ENCODE measurements at places on chromosomes 13 and 19. TPM values are rescaled to one million over a fixed set of nuclear protein-coding genes. Genes with fewer than 3 reads are reported as not detected.

DNA sequence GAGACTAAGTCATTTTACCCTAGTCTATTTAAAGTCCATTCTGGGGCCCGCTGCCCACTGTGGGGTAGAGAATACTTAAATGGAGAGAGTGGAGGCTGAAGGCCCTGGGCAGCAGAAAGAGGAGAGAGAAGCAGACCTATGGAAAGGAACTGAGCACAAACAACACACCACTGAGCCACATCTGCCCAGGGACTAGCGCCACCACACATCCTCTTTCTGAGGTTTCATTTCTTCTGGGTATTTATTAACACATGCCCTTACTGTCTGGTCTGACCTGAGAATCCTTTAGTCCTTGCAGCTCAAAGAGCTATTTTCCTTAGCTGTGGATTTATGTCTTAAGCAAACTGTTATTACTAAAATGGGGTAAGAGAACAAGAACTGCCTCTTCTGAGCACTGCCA, 154.0 kb downstream of the NALCN start:
- DNase-seq, result no peak

TMPRSS9 gene
- total RNA-seq, result under 0.01 TPM

MEDAG gene
- 30.6 TPM for total RNA-seq

DNA sequence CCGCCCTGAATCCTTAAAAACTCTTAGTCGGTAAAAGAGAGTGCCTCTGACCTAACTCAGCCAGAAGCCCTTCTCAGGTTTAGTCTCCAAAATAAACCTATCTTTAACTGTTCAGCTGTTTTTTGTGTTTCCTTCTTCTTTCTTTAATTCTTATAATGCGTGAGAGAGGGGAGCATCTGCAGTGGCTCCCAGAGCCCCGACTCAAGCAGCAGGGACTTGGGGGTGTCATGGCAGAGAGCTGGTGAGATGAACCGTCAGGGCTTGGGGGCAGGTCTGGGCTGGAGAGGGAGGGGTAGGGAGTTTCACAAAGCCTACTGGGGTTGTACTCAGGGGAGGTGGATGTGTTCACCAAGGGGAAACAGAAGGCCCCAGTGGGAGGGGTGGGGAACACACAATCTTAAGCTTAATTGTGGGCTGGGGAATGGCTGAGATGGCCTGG, 16.8 kb upstream of the SIGLEC6 start:
- DNase-seq, result peak; percentile 1

DNA sequence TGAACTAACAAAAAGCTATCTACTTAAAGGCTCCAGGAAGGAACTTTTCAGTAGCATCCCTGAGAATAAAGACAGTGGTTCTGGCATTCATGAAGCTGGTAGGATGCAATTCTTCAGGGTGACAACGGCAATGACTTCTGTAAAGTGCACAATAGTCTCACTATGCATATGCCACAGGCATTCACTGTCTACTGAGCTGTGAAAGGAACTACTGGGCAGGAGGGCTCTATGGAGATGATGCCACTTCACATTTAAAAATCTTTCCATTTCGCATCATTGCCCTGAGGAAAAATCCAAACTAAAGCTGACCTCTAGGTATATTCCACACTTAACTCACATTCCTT, 2020.6 kb upstream of the PCDH20 start:
- DNase-seq, result no peak

- peak; percentile 67 for DNase-seq
These were observed 100.5 kb downstream of the FLT1 start for GRCh38 chr13:28394422-28394821.

DNA sequence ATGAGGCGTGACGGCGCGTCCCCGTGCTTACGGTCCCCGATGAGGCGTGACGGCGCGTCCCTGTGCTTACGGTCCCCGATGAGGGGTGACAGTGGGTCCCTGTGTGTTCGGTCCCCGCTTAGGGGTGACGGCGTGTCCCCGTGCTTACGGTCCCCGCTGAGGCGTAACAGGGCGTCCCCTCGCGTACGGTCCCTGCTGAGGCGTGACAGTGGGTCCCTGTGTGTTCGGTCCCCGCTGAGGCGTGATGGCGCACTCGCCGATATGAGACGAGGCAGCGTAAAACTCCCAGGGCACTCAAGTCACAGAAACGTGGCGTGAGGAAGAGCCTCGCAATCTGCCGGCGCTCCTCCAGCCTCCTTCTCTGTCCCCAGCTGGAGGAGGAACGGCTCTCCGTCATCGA, 20.9 kb downstream of the CFAP97D2 start:
- no peak for DNase-seq

- DNase-seq, result peak; percentile 43
These were observed 14.5 kb downstream of the PPFIA3 start for GRCh38 chr19:49133621-49134454.

DNA sequence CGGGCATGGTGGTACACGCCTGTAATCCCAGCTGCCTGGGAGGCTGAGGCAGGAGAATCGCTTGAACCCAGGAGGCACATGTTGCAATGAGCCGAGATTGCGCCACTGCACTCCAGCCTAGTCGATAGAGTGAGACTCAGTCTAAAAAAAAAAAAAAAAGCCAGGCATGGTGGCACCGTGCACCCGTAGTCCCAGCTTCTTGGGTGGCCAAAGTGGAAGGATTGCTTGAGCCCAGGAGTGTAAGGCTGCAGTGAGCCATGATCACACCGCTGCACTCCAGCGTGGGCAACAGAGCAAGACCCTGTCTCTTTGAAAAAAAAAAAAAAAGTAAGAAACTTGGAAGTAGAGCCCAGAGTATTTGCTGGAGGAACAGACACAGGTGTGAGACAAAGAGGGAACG, 27.7 kb downstream of the CCDC8 start:
- DNase-seq, result no peak

- DNase-seq, result no peak
These were observed 3.2 kb upstream of the MAP2K7 start for GRCh38 chr19:7900401-7900870.

DNA sequence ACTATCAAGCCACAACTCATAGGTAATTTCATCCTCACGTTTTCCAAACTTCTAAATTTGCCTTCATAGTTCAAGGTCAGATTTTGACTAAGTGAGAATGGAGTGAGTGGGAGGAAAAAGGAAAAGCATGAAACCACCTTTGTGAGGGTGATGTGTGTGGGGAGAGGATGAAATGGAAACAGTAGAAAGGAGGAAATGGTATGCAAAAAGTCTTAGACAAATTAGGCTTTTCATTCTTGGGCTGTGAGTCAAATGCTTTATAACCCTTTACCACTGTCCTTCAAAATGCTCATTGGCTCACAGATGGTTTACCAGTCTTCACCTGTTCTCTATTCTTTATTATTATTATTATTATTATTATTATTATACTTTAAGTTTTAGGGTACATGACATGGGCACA, 127.2 kb downstream of the RAP2A start:
- DNase-seq, result no peak

GRCh38 chr13:109131698-109132257, 502.4 kb downstream of the MYO16 start:
- no peak for DNase-seq

CCDC122 gene
- total RNA-seq, result 5.4 TPM

DNA sequence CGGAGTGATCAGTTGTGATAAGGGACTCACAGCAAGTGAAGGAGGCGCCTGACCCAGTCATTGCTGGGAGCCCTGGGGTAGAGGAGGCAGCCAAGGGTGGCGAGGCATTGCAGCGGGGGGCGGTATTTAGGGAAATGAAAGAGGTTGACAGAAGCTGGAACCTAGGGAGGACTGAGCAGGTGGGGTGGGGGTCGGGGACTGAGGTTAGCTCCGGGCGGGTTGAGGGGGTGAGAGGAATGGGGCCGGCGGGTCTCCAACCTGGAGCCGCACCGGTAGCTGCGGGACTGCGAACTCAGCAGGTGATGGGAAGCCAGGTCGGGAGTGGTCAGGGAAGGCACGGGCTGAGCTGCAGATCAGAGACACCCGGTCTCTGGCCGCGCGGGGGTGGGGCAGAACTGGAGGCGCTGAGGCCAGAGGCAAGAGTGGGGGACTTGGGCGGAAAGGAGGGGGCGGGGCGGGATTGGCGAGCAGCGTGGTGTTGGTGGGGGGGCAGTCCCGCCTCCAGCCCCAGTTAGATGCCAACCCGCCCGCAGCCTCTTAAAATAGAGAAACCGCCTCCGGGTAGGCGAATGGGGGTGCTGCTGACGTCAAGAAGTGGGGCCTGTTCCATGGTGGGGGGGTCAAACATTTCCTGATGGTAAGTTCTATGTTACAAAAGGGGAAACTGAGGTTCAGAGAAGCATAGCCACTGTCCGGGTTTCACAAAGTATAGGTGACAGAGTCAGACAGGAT, 1.5 kb downstream of the MAST3 start:
- no peak for DNase-seq

ANKLE1 gene
- 0.68 TPM for total RNA-seq

- DNase-seq, result no peak
These were observed 11.5 kb upstream of the SPART start for GRCh38 chr13:36357692-36358091.

DNA sequence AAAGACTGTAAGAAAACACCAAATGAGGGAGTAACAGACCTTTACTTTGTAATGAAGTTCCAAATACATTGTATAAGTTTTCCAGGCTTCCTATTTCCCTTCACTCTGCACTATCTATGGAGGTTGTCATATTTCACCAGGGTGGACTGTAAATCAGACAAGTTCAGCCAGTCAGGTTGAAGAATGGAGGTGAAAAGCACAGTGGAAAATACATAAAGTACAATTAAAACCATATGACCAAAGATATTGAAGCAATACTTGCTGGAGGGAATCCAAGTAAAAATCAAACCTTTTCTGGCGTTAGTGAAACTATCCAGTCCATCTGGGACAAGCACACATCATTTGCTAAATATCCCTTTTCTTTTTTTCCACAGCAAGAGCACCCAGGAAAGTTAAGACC, 3.2 kb downstream of the LHFPL6 start:
- no peak for DNase-seq

DNA sequence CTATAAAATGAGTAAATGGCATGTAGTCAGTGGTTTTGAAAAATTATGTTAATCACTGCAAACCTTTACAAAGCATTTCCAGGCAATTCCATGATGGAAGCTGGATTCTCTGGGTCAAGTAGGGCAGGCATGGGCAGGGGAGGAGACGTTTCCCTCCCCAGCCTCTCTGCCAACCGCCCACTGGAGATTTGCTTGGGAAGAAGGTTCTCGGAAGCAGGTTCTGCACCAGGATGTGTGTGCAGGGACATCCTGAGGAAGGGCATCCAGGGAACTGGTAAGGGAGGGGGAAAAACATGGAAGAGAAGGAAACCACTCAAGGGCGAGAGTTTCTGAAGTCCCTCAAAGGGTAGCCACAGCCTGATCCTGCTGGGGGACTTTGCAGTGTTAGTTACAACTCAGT, 469.1 kb downstream of the TSHZ3 start:
- DNase-seq, result no peak

- DNase-seq, result peak; percentile 10
These were observed 9.4 kb upstream of the ERVV-2 start for GRCh38 chr19:53034948-53035675.

GRCh38 chr13:33052506-33053280, 36.5 kb downstream of the KL start:
- no peak for DNase-seq

- DNase-seq, result no peak
These were observed 25.2 kb downstream of the CPT1C start for GRCh38 chr19:49716154-49716553.

- DNase-seq, result no peak
These were observed 6.4 kb upstream of the PROZ start for GRCh38 chr13:113151745-113152690.

NOVA2 gene
- total RNA-seq, result 16.9 TPM

GRCh38 chr13:76853481-76853880, 32.7 kb downstream of the KCTD12 start:
- peak; percentile 61 for DNase-seq

RFC3 gene
- 28.2 TPM for total RNA-seq

- peak; percentile 96 for DNase-seq
These were observed 19.4 kb downstream of the CEACAM21 start for GRCh38 chr19:41595258-41595889.

F2RL3 gene
- total RNA-seq, result 14.0 TPM

SPACA4 gene
- total RNA-seq, result not detected

- DNase-seq, result no peak
These were observed 224.2 kb downstream of the RGCC start for GRCh38 chr13:41681587-41681986.

CA11 gene
- total RNA-seq, result 4.8 TPM

DNA sequence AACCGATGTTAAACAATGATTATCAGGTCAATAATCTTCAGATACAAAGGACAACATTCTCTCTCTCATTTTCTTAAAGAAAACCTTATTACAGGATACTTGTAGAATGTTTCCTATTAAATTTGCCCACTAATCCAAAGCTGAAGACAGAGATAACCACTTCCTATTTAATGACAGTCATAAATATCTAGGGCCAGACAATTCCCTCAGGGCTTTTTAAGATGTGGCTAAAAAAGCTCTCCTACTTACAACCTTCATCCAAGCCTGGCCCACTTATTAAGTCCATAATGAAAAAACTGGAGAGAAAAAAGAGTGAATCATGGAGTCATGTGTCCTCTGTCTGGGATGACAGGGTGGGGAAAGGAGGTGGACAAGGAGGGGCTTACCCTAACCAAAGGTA, 235.9 kb downstream of the KLF12 start:
- DNase-seq, result no peak

DNA sequence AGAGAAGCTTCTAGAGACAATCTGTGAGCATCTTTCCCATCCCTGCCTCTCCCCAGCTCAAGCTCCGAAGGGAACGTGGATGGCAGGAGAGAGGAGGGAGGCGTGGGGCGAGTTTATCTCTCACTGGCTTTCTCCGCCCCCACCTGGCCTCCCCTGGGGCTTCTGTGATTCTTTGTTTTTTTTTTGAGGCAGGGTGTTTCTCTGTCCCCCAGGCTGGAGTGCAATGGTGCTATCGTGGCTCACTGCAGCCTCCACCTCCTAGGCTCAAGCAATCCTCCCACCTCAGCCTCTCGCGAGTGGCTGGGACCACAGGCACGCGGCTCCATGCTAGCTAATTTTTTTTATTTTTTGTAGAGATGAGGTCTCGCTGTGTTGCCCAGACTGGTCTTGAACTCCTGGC, 23.0 kb downstream of the EFNA2 start:
- DNase-seq, result no peak

DNA sequence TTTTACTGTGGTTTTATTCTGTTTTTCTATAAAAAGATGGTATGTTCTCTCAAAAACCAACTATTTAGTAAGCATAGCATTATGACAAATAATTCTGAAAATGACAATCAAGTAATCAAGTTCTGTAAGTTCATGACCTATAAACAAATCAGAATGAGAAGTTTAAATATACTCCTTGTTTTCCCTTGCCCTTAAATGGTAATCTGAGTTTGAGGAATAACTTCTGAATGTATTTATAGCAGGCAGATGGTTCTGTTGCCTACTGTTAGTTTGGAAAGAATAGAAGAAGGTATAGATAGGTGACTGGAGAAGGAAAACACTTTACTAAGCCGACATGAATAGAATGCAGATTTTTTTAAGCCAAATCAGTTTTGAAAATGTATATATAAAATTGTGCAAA, 63.9 kb downstream of the POSTN start:
- DNase-seq, result no peak

GRCh38 chr13:24122569-24122968, 38.0 kb upstream of the SPATA13 start:
- no peak for DNase-seq

DNA sequence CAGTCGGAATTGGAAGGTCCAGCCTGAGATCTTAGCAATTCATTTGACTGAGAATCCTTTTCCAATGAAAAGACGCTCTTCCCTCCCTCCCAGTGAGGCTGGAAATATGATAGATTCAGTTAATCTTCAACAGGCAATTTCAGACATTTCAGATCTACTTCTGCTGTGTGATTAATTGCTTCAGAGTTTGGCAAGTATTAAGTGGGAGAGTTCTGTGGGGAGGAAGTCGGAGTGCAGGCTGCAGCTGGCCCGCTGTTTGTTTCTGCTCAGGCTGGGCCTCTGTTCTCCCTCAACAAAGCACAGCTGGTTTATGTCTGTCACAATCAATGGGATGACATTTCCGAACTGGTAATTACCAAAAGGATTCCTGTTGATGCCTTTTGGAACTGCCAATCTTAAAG, 178.2 kb downstream of the NDFIP2 start:
- peak; percentile 59 for DNase-seq

CFAP97D2 gene
- not detected for total RNA-seq
